ENCODE measurements at places on chromosomes 12 and 14.
A peak's percentile ranks its signal among the peaks of the same experiment; 100 is the strongest.

- no peak for DNase-seq
Measured at GRCh38 chr12:55687746-55688145, 20.0 kb downstream of the ITGA7 start.

GRCh38 chr12:23099104-23099503 is 474.1 kb downstream of the ETNK1 start:
- no peak for DNase-seq

GRCh38 chr14:52898496-52898895 is 52.4 kb downstream of the FERMT2 start:
- DNase-seq, result no peak

GRCh38 chr14:105525326-105525725 is 1.1 kb upstream of the TMEM121 start:
- DNase-seq, result no peak

DNA sequence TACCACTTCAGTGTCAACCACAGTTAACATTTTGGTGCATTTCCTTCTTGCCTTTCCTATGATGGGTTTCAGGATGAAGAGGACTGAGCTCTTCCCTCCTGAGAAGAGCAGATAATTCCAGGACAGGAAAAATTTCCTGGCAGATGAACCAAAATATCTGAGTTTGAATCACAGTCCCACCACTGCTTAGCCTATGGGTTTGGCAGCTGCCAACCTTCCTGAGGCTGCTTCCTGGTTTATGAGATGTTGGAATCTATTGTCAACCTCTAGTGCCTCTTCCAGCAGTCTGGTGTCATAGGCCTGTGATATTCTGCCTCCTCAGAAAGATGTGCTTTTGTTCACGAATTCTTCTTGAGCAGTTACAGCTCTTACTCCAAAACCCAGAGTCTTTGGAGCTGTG is 197.4 kb upstream of the FRMD6 start:
- no peak for DNase-seq

DNA sequence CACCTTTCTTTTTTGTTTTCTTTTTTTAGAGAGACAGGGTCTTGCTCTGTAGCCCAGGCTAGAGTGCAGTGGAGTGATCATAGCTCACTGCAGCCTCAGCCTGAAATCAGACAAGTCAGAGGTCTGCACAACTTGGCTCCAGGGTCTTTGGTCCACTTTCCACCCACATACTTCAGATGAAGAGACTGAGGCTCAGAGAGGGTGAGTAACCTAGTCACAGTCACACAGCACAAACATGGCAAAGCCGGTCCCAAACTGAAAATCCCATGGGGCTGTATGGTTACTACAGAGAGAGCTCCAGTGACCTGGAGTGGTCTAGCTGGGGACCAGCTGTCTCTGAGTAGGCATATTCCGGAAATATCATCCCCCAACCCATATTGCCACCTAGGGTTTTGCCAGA is 19.2 kb downstream of the LHX5 start:
- DNase-seq, result no peak

DNA sequence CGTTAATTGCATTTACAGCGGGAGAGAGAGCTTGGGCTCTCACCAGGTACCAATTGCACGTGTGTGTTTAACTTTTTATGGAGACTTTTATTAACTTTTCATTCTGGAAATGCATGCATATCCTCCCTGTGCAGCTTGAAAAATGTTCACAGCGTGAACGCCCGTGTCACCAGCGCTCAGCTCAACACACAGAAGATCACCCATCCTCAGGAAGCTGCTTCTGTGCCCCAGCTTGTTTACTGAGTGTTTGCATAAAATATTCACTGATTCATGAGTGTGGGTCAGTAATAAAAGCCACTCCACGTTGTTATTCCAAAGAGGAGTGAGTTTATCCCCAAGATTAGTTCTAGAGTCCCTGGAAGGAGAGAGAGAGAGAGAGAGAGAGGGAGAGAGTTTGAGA is 75.5 kb upstream of the FZD10 start:
- DNase-seq, result no peak

DNA sequence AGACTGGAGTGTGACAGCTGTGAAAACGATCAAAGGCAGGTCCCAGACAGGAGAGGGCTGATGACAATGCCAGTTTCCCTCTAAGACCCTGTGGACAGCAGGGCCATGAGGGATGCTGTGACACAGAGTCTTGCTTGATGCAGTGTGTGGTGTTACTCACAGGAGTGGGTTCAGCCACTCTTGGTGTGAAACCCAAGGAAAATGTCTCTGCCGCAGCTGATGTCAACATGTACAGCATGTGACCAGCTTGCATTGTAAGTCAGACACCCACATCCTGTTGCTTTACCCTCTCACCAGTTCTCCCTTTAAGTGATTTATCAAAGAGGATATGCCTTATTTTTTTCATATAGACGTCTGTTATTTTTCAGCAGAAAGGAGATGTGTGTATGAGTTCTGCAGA is 268.6 kb downstream of the BTG1 start:
- peak; percentile 76 for DNase-seq

DNA sequence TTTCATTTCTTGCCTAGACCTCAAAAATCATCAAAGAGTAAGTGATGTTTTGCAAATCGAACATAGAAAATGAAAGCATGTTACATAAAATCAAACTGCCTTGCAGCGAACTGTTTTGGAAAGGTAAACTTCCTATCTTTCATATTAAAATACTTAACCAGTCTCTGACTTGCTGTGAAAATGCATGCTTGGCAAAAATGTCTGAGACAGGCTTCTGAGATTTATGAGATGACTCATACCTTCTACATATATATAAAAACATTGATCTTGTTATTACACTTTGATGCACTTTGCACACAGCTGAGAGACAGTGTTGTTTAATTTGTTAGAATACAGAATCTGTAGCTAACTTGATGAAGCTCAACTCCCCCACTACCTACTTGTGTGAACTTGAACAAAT is 179.1 kb downstream of the KITLG start:
- DNase-seq, result no peak

- no peak for DNase-seq
Measured at GRCh38 chr14:57610631-57611030, 117.0 kb upstream of the CCDC198 start.

GRCh38 chr12:95908573-95908972 is 33.8 kb downstream of the CCDC38 start:
- no peak for DNase-seq

DNA sequence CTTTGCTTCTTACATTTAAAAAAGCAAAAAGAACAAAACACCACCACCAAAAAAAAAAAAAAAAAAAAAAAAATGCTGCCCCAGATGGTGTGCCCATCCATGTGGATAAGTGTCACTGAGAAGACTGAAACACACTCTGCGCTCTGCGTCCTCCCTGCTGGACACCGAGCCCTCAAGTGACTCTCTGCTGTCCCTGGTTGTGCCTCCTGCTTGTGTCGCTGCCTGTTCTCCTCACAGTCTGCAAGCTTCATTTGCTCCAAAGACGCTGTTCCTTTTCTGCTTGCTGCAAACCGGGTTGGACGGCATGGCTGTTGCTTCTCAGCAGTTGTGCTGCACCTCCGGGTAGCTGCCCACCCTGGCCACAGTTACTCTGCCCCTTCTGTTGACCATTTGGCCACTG is 276.2 kb upstream of the ATP2B1 start:
- DNase-seq, result no peak

DNA sequence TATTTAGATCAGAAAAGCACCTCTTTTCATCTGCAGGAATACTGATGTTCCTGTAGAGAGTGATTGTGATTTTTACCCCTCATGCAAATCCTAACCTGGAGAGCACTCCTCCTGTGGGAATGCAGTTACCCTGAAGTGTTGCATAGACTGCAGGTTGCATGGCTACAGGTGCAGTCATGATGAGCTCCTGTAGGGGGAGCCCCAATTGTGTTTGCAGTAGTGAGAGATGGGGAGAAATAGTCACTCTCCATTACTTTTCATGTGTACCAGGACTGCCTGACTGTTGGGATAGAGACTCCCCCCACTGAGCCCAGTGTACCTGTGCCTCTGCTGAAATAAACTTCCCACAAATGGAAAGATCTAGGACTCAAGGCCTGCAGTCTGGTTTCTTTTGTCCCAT is 1086.5 kb downstream of the SLC6A15 start:
- DNase-seq, result no peak

GRCh38 chr12:57619434-57620244 is 8.4 kb downstream of the ARHGEF25 start:
- no peak for DNase-seq

DNA sequence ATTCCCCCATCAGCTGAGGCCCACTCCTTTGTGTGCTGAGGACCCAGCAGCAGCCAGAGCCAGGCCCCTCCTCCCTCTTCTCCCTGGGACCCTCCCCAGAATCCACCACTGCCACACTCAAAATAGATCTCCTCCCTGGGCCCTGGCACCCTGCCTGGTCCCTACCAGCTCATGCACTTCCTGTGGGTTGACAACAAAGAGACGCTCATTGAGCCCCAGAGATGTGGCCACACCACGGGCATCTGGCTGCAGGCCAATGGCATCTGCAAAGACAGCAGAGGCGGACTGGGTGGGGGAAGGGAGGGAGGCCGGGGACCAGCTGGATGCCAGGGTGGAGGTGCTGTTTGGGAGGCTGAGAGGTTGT is 16.0 kb upstream of the ENDOU start:
- DNase-seq, result peak; percentile 52

DNA sequence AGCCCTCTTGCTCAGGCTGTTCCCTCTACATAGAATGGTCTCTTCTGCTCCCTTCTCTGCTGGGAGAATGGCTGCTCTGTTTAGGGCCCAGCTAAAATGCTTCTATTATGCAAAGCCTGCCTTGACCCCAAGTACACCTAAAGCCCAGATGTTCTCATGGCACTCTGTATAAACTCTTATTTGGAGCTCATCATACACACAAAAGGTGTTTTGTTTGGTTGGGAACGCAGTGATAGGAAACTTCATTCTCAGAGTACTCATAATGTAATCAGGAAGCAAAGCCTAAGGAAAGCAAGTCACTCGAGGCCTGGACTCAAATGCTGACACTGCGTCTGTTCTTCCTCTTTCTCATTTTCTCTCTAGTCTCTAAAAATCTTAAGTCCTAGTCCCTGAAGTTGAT is 38.2 kb upstream of the SYCP3 start:
- DNase-seq, result no peak

- DNase-seq, result no peak
Measured at GRCh38 chr14:29558516-29558915, 369.1 kb downstream of the PRKD1 start.
